ENCODE measurements at places on chromosomes 16 and 17.

GRCh38 chr17:39224778-39225307 lies 902 bp downstream of the STAC2 start:
- no peak for DNase-seq

DNA sequence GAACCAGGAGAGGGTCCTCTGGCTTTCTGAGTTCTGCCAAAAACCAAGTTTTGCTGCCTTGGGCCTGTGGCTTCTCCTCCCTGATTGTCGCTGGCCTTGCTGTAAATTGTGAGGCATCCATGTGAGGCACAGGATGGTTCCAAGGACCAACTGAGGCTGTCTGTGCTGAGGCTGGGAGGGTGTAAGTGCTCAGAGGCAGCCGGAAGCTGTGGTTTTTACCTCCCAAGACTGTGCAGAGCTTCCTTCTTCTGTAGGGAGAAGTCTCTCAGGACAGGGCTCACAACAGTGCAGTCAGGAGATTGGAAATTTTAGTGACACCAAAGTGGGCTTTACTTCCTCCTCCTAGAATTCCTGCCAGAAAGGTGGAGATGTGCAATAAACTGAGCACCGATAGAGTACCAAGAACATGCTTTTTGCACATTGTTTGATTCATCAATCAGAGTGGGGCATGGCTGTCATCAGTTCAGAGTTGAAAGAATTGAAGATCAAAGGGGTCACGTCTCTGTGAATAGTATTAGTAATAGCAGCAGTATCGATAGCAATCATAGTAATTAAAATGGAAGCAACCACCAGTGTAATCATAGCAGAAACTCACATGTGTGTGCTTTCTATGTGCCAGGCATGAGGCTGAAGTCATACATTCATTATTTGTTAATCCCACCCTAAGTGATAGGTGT lies 467.1 kb downstream of the WWOX start:
- no peak for DNase-seq

DNA sequence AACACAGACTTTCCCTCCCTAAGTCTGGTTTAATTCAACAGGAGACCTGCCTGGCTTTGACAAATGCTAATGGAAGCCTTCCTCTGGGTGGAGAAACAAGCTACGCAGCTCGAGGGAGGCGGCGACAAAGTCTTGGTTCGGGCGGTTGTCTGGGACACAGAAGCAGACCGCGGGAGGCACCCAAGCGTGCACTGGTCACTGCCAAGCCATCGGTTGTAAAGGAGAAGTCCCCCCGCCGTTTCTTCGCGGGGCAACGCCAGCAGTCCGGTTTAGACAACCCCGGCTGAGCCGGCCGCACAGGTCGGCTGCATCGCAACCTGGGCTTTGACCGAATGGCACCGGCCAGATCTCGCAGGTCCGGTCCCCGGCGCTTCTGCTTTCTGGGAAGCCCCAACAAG lies 586 bp downstream of the GLYR1 start:
- peak; percentile 72 for DNase-seq

DNA sequence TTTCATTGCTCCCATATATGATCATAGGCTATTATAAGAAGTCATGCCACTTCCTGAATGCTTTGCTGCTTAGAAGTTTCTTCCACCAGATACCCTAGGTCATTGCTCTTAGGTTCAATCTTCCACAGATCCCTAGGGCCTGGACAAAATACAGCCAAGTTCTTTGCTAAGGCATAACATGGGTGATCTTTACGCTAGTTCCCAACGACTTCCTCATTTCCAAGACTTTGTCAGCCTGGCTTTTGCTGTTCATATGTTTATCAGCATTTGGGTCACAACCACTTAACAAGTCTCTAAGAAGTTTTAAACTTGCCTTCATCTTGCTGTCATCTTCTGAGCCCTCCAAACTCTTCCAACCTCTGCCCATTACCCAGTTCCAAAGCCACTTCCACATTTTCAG lies 20.1 kb upstream of the DLX3 start:
- no peak for DNase-seq

DNA sequence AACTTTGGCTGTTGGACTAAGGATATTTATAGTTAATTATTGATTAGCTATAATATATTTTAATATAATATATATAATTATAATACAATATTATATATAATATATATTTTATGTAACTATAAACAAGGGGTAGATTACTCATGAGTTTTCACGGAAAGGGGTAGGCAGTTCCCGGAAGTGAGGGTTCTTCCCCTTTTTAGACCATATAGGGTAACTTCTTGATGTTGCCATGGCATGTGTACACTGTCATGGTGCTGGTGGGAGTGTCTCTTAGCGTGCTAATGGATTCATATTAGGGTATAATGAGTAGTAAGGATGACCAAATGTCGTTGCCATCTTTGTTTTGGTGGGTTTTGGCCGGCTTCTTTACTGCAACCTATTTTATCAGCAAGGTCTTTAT lies 315.6 kb downstream of the WWOX start:
- DNase-seq, result no peak

GRCh38 chr16:86571530-86571915 lies 4.9 kb downstream of the FOXC2 start:
- no peak for DNase-seq

DNA sequence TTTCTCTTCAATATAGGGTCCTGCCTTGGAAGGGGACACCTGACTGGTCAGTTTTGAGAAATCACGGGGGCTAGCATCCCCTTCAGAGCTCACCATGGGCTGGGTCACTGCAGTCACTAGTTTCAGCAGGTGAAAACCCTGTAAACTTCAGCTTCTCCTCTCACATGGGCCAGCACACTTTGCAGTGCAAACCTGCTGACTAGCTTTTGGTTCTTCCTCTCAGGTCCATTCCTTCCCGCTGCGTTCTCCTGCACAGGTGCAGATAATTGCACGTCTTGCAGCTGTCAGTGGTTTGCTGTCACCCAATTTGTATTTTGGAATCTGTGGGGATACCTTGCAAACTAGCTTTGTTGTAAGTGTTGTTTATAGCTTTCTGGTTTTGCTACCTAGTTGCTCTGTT lies 95.1 kb downstream of the LYRM1 start:
- DNase-seq, result no peak

- DNase-seq, result no peak
These were observed 3.6 kb downstream of the CD19 start for GRCh38 chr16:28935346-28935745.

DNA sequence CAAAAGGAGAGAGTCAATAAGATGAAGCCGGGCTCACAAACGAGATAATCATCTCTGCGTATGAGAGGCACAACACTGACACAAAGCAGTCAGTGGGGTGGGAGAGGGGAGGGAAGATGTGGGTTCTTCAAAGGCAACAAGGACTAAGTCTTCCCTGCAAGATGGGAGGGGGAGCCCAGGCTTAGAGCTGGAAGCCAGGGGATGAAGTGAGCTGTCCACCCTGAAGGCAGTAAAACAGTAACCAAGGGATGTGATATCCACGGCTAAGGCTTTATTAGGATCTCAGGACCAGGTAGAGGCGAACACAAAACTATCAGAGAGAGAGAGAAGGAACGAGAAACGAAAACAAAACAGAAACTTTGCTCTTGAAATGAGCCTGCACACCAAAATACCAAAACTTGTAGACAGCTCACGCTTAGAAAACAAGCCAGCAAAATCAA lies 115.9 kb downstream of the DYNLRB2 start:
- DNase-seq, result no peak

- DNase-seq, result no peak
These were observed 104.3 kb upstream of the SDK2 start for GRCh38 chr17:73748508-73748907.

DNA sequence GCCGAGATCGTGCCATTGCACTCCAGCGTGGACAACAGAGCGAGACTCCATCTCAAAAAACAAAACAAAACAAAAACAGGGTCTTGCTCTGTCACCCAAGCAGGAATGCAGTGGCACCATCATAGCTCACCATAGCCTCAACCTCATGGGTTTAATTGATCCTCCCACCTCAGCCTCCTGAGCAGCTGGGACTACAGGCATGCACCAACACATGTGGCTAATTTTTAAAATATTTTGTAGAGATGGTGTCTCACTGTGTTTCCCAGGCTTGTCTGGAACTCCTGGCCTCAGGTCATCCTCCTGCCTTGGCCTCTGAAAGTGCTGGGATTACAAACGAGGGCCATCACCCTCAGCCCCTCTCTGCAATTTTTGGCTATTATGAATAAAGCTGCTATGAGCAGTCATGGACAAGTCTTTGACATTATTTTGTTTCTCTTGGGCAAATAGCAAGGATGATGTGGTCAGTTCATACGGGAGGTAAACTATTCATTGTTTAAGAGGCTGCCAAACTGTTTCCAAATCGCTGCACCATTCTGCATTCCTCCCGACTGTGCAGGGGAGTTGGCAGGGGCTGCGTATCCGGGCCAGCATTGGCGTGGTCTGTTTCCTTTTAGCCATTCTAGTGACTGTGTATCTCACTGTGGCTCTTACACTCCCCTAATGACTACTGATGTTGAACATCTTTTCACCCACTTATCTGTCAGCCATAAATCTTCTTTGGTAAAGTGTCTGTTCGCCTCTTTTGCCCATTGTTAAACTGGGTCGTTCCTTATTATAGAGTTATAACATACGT lies 21.1 kb downstream of the EIF4A3 start:
- DNase-seq, result no peak

DNA sequence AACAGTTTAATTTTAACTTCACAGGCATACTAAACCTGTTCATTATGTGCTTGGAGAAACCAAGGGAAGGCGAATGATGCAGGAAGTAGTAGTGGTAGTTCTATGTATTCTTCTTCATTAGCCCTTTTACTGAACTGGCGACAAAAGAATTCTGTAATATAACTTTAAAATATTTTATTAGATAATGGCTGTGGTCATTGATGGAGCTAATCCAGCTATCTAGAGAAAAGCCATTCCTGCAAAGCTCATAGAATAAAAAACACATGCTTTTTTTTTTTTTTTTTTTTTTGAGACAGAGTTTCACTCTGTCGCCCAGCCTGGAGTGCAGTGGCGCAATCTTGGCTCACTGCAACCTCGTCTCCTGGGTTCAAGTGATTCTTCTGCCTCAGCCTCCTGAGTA lies 23.5 kb downstream of the TANC2 start:
- DNase-seq, result no peak

DNA sequence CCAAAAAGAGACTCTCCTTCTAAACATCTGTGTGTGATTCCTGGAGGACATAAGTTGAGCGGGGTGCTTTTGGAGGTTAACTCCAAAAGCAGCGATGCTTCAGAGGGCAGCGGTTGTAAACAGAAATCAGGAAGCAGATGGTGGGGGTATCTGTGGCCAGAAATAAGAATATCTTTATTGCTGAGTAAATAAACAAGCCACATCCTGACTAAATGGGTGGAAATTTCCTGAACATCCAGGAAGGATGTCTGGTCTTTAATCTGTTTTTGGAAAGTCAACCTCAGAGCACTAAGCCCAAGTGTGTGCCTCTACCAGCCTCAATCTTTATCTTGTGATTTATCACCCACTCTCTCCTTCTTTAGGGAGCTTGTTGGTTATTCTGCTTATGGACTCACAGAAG lies 123.3 kb downstream of the CDH13 start:
- DNase-seq, result no peak

DNA sequence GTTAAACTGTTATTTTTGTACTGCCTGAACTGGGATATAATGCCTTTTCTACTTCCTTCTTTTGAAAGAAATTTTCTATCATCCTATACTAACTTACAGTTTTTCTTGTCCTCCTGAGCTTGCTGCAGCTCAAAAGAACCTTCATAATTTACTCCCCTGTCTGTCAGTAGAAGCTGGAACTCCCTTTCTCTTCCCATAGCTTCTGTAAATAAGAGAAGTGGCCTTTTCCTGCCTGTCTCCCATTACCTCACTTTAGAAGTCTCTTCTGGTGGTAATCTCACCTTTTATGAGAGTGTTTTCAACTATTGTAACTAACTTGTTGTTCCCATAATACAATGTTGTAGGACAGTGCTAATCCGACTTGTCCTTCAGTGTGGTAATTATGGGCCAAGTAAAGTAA lies 246.7 kb upstream of the TBX2 start:
- DNase-seq, result no peak

- DNase-seq, result peak; percentile 20
These were observed 21.1 kb upstream of the METRNL start for GRCh38 chr17:83058266-83058798.

DNA sequence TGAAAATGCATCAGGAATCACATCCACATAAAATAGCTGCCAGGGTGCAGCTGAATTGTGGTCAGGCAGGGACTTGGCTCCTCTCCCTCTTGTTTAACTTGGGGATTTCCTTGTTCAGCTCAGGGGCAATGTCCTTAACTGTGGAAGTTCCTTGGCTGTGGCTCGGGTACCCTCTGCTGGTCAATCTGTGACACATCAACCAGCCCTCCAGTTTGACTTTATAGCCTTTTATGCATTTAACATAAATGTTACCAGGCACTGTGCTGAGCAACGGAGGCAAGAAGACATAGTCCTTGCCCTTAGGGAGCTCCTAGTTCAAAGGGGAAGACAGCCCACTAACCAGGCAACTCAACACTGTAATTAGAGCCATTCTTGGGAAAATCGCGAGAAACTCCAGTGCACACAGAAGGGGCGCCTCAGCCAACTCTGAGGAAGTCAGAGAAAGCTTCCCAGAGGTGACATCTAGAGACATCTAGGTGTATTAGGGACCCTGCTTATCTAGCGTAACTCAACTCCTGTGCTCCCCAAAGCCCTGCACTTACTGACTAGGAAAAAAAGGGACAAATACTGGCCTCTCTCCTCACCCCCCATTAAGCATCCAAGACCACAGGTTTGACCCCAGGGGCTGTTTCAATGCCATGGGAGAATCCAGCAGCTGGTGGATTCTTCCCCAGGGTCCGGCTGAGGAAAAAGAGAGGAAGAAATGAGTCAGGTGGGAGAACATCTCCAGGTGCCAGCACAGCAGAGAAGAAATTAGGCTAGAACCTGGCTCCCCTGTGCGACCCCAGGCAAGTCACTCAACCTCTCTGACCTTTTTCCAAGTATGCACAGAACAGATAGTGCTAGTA lies 17.3 kb upstream of the EEF2K start:
- DNase-seq, result peak; percentile 47

DNA sequence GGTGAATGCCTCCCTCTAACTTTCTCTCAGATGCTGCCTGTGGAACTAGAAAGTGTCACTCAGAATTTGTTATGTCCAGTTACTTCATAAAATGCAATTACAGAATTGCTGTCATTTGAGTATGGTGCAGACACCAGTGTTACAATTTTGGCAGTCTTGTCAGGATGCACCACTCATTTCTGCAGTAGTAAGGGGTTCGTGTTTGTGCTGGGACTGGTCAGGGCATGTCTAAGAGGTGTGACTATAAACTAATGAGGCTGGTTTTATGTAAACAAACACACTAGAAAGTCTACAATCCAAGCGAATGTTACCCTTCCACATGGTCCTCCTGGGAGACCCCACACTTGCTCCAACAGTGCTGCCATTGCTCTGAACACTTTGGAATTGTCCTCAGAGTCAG lies 206.2 kb downstream of the ANKFN1 start:
- DNase-seq, result no peak

GRCh38 chr16:868846-869822 lies 68.6 kb upstream of the GNG13 start:
- DNase-seq, result no peak

DNA sequence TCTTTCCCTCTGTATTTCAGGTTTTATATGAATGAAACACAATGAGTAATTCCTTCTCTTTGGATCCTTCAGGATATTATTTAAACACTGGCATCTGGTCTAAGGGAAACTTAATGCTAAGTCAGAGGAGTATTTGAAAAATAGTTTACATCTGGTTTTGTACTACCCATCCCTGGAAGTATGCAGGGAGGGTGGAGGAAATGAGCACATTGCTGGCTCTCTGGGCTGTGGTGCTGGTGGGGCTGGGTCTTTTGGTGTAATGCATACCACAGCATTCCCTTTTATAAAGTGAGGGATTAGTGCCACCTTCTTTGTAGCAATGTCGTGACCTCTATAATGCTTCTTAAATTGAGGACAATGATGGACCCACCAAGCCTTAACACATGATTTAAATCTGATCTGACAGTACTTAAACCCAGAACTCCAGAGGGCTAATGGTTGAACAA lies 105.5 kb upstream of the AXIN2 start:
- DNase-seq, result no peak

Measured in head of caudate nucleus (tissue), 42 donors.